ENCODE measurements at places on chromosomes 3 and 15.

DNA sequence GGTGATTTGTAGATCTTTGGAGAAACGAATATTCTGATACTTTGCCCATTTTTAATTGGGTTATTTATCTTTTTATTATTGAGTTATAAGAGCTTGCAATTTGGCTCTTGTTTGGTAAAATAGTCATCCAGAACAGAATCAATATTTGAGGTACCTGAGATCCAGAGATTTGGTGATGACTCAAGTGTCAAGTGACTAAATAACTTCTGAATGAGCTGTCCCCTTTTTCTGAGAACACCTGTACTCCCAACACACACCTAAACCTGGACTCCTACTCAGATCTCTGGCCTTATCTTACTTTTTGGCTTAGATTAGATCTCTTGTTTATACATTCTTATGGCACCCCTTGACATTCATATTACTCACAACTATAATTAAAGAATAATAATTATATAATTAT is 3.1 kb upstream of the TRA2B start:
- no peak for DNase-seq

DNA sequence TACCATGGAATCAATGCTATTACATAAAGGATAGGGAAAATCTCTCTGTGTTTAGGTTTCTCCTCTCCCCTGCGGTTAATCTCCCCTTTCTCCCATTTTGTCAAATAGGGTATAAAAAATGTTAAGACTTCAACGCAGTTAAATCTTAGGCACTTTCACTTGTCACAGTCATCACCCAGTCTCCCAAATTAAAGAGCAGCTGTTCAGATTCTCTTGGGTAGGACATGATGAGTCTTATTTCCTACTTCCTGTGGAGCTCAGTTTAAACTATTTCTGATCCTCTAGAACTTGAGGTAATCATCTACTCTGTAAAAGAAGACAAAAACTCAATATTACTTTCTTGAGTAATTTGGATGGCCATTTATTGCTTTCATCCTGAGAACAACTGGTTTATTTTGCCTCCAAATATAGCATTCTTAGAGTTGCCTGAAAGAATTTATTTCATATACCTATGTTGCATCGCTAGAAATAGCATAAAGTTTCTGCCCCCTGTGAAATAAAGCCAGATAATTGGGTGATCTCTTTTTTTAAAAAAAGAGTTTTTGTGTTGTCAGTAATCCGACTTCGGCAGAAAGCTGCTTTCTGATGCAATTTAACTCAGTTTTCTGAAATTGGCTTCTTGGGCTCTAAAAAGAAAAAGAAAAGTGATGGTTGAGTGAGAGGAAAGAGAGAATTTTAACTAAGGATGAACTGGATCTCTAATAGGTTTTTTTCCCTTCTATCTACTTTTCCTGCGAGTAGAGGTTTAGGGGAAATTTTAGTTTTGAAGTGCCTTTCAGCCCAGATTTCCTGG is 20.7 kb downstream of the RAP2B start:
- no peak for DNase-seq

DNA sequence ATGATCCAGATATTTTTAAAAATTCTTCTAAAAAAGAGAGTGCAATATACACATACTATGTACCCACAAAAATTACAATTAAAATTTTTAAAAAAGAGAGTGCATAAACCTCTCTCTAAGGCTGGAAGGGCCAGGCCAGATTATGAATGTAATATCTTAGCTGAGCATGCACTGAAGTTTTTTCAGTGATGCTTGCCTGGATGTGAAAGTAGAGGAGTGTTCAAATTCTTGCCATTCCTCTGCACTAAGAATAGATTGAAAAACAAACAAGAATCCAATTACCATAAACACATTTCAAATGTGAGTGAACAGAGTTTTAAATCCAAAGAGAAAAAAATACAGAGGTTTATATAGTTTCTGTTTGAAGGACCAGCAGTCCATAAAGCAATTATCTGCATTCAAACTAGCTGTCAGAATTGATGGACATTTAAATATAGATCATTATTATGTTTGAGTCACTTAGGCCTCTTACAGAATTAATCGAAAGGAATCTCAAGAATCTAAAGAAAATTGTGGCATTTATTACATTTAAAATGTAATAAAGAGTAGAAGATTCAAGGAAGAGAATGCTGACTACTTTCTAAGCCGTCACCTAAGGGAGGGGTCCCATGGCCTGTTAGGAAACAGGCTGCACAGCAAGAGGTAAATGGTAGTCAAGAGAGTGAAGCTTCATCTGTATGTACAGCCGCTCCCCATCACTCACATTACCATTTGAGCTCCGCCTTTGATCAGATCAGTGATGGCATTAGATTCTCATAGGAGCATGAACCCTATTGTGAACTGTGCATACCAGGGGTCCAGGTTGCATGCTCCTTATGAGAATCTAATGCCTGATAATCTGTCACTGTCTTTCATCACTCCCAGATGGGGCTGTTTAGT is 159.3 kb upstream of the MDFIC2 start:
- DNase-seq = no peak

DNA sequence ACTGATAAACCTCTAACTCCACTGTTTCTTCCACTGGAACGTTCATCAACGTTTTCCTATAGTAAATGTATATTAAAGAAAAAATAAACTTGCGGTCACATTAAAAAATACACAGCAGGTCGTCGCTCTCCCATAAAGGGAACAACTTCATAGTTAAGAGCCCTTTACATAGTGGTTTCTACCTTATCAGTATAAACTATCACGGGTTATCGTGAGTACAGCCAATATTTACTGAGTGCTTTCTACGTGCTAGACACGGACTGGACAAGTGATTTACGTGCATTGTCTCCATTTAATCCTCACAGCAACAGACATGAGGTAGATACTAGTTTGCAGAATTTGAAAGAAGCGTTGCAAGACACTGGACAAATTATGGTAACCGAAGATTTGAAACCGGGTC is 964 bp upstream of the TASOR start:
- no peak for DNase-seq

DNA sequence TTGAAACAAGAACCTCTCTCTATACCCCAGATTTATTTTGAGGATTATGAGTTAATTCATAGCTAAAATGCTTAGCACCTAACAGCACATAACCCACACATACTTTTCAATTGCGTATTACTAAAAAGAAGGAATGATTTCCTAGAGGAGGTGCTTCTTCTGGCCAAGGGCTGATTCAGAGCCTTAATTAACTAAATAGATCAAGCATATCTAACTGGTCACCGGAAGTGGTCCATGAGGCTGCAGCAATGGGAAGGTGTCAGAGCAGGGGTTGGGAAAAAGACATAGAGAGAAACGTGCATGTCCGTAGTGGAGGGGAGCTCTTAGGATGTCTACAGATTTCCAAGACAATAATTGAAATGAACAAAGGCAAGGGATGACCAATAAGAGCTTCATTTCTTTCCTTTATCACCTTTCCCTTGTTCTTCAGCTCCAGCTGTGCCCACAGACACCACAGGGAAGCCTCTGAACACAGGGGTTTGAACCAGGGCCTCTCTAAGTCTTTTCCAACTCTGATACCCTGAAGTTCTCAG is 467 bp downstream of the HGD start:
- DNase-seq = no peak

DNA sequence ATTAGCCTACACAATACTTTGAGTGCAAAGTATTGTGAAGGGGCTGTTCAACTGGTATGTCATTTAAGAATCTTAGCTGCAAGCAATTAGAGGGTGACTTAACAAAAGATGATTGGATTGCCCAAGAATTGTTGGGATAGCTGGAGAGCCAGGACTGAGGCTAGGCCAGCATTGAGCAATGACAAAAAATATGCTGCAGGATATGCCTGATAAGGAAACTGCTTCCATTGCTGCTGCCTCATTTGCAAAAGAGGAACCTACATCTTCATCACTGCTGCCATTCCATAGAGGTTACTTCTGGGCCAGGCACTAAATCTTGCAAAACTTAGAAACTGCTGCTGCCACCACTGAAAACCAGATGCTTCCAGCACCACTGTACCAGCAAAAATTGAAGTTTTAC is 108.0 kb upstream of the TBC1D5 start:
- no peak for DNase-seq

DNA sequence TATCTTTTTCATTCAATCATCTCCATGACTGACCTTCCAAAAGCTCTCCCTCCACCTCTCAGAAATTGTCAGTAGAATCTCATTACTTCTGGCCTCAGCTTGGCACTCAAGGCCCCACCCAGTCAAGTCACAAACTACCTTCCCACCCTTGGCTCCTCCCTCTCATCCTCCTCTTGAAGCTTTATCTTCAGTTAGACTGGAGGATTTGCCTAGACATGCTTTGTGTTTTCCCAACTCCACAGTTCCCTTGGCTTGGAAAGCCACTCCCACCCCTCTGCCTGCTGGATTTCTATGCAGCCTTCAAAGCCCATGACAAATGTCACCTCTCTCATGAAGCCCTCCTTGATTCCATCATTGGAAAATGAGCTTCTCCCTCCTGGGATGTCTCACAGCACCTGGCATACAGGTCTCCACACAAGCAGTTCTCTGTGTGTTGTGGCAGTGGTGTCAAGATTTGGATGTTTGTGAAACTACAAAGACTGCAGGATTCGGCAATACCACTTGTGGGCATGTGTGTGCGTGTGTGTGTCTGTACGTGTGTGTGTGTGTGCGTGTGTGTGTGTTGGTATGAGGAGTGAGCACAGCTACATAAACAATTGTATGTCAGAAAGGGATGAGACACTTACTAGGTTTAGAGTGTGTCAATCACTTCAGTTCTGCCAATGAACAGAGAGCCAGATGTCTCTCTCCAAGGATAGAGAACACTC is 45.3 kb upstream of the VPS8 start:
- no peak for DNase-seq

GRCh38 chr15:91150502-91151160 is 50.6 kb downstream of the SV2B start:
- DNase-seq = no peak

DNA sequence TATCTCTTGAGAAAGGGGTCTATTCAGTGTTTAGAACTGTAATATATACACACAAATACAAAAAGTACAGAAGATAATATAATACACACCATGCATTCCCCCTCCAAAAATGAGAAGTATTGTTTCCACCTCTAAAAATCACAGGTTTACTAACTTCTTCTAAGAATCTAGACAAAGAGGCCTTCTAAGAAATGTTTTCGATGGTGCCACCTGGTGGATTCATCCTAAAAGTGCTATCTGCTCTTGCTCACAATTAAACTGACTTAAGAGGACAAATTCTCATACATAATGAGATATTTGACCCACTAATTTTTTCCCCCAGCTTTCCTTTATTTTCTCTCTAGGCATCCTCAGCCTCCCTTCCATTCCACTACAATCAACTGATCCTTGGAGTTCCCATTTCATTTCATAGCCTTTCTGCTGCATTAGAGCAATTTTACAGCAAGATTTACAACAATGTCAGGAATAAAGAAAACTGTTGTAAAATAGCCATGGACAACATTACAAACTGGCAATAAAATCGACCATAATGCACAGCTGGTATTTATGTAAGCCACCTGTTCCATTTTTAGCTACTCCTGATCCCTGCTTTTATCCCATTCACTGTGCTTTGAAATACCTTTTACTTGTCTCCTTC is 124.6 kb downstream of the ARRDC4 start:
- no peak for DNase-seq

GRCh38 chr3:37148208-37148607 is 26.2 kb downstream of the LRRFIP2 start:
- DNase-seq = no peak

GRCh38 chr15:39312984-39313383 is 267.9 kb upstream of the THBS1 start:
- no peak for DNase-seq

DNA sequence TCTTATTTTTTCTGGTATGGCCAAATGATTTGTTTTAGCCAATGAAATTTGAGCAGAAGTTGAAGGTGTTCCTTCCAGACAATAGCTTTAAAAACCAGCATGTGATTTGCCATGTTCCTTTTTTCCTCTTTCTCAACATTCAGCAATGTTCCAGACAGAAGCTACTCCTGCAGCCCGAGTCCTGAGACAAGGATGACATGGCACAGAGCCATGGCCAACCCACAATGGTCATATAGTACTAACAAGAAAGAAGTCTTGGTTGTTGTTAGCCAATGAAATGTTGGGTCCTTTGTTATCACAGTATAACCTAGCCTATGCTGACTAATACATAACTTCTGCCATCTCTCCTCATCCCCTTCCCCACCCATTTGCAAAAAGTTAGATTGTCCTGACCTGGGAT is 211.1 kb upstream of the STT3B start:
- no peak for DNase-seq

All from glutamatergic neuron (in vitro differentiated cells).